GM03348 (cell line): ENCODE measurements at places on chromosomes 3 and 15.

DNA sequence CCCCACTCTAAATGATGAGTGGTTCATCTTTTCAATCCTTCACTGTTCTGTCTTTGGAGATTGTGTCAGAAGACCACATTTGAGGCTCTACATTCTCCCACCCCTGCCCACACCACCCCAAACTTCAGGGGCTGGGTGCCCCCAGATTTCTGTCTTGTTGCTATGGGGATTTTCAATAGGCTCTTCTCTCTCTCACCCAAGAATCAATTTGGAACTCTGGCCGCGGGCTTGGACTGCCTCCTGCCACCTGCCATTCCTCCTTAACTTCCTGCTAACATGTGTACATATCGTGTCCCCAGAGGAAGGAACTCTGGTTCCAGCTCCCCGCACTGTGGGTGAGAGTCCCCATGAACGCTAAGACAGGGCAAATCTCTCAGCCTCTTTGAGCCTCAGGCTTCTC is 67.4 kb upstream of the LARS2 start:
- no peak for DNase-seq

DNA sequence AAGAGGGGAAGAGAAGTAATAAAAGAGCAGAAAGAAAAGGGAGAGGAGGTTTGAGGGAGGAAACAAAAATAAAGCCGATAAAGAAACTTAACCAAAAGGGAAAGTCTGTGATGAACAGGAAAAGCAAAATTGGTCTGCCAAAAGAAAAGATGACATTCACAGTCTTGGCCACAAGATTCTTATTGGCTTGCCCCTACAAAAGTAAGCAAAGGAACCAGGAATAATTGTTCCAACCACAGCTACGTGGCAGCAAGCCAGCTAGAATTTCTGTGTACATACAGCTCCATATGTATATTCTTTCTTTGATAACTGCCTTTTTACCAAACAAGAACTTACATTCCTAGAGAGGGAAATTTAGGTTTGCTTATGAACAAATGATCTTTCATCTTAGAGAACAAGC is 79.6 kb downstream of the MLH1 start:
- DNase-seq: peak; percentile 33

DNA sequence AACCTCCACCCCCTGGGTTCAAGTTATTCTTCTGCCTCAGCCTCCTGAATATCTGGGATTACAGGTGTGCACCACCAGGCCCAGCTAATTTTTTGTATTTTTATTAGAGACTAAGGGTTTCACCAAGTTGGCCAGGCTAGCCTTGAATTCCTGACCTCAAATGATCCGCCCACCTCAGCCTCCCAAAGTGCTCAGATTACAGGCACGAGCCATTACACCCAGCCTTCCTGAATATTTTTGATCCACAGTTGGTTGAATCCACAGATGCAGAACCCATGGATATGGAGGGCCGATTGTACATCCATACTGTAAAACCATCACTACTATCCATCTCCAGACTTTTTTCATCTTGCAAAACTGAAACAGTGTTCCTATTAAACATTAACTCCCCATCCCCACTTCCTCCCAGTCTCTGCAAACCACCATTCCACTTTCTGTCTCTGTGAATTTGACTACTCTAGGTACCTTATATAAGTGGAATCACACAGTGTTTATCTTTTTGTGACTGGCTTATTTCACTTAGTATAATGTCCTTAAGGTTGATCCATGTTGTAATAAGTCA is 8.2 kb upstream of the TMEM62 start:
- DNase-seq: no peak

DNA sequence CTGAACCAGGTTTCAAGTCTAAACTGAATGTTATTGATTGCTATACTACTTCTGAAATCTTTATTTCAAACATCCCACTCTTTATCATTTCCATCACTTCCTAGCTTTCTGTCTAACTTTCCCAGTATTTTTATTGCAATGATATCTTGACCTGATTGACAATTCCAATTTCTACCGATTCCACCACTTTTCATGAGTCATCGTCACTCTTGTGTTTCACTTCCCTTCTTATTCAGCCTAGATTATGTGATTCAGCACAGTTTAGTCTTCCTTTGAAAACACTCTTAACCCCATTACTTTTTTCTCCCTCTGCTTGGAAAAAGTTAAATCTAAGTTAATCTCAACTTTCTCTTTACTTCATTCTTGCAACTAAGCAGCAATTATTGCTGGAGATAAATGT is 62.6 kb downstream of the SLC7A14 start:
- DNase-seq: peak; percentile 27

DNA sequence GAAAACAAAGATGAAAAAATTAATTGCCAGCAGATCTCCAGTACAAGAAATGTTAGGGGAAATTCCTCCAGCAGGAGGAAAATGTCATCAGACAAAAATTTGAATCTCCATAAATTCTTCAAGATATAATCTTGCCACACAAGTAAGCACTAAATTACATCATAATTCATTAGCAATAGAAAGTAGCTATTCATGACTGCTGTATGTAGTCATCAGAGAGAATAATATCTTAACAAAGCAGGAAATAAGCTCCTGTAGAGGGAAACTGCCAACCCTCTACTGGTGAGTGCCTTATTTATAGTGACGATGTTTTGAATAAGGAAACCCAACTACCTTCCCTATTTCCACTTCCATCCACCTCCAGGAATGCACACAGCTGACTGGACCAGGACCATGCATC is 15.8 kb upstream of the SLC27A2 start:
- peak; percentile 63 for DNase-seq

- DNase-seq: peak; percentile 93
Measured at GRCh38 chr15:65318870-65319356, 14.4 kb downstream of the RNU5B-1 start.

DNA sequence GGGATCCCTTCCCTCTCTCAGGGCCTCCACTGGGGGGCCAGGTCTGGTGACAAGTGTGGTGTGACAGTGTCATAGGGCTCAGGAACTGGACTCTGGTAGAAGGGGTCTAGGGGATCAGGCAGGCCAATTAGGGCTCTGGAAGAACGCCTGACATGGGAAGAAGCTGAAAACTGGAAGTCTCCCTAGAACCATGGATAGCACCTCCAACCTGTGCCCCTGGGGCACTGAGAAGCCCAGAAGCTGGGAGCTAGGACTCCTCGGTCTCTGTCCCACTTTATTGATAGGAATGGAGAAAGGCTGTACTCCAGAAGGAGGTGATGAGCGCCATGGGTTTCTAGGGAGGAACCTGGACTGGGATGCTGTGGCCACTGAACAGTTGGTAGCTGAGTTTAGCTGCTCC is 30.7 kb downstream of the INSYN1 start:
- no peak for DNase-seq
